ENCODE measurements at places on chromosomes 5 and 9. TPM values are rescaled to one million over a fixed set of nuclear protein-coding genes. Genes with fewer than 3 reads are reported as not detected.

DNA sequence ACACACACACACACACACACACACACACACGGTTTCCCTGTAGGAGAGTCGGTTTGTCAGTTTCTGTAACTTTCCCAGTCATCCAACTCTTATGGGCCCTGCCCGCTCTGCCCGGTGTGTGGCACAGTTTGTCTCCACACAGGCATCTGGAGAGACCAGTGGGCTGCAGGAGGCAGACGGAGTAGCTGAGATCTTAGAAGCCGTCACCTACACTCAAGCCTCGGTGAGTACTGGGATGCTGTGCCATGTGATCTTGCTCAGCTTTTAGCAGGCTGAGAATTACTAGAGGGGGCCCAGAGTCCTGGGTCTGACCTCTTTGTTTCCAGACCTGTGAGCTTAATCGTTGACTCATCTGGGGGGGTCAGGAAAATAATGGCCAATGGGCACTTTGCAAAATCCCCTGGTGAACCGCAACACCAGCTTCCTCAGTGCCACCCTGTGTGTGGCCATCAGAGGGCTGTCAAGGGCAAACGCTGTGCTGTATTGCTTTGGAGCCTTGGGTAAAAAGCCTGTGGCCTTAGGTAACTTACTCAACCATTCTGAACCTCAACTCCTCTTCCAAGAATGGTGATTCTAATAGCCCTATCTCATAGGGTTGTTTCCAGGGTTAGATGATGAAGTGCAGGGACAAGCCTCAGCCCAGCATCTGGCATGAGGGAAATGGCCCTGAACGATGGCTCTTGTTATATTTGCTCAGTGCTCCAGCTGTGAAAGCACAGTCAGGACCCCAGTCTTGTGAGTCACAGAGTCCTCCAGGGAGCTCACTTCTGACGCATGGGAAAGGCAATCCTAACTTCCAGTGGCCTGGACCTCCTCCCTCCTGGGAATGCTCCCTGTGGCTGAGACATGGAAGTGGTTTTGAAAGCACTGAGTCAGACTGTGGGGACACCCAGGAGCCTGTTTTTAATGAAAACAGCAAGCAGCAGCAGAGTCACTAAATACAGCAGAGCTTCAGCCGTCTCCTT is 45.6 kb downstream of the COL15A1 start:
- peak; percentile 41 for DNase-seq

- DNase-seq: no peak
Measured at GRCh38 chr5:42542106-42542505, 118.9 kb downstream of the GHR start.

GRCh38 chr5:119079318-119079921 is 8.5 kb downstream of the DMXL1 start:
- DNase-seq: no peak

Gene CFAP157
- not detected for total RNA-seq

Gene SLCO6A1
- total RNA-seq: not detected

DNA sequence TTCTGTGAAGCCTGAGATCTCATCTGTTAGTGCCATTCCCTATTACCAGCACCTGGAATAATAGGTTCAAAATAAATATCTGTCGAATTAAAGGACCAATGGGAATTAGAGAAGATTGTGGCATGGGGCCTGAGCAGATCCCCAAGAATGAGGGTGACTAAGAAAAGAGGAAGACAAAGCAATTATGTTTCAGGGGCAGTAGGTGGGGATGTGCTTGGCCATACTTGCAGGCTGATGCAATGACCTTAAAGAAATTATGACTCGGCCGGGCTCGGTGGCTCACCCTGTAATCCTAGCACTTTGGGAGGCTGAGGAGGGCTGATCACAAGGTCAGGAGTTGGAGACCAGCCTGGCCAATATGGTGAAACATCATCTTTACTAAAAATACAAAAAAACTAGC is 562.8 kb downstream of the PTPRD start:
- peak; percentile 42 for DNase-seq

GRCh38 chr9:135968601-135969000 is 7.4 kb upstream of the UBAC1 start:
- DNase-seq: no peak

Gene SGTB
- 8.8 TPM for total RNA-seq

Gene TEX53
- not detected for total RNA-seq

GRCh38 chr5:9056046-9056445 is 489.8 kb downstream of the SEMA5A start:
- peak; percentile 81 for DNase-seq

DNA sequence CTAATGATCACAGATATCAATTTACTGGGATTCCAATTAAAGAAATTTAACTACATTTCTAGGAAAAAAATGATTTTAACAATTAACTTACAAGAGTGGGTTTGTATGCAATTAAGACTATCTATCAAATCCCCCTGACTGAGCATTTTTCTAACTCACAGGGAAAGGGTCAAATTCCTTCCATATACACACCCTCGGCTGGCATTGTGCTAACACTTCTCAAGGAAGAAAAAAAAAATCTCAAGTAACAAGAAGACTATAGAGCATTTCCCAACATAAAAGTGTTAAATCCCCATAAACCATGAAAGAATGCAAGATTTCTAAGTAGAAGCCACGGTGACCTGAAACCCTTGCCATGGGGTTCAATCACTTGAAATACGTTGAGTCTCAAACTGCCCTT is 368.8 kb downstream of the GLIS3 start:
- no peak for DNase-seq

All from foreskin keratinocyte (primary cell).